Inflammatory macrophage treated with lipopolysaccharide for 4 hours (primary cell): ENCODE measurements at places on chromosomes 4 and X.
A peak's percentile ranks its signal among the peaks of the same experiment; 100 is the strongest.

DNA sequence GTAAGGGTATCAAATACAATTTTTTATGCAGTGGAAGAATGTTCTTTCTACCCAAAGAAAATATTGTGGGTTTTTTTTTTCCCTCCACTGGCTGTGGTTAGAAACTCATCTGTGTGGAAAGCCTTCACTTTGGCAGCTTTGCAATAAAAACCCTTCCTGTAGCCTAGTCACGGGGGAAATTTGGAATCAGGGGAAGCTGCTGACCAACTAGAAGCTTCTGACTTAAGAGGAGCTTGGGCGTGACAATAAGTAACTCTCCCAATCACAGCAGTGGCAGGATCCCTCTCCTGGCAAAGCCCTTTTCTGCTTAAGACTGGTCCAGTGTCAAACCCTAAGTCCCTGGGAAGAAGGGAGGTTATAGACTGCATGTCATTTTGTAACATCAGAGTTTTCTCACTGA lies 87.9 kb downstream of the LRRC66 start:
- DNase-seq = no peak

DNA sequence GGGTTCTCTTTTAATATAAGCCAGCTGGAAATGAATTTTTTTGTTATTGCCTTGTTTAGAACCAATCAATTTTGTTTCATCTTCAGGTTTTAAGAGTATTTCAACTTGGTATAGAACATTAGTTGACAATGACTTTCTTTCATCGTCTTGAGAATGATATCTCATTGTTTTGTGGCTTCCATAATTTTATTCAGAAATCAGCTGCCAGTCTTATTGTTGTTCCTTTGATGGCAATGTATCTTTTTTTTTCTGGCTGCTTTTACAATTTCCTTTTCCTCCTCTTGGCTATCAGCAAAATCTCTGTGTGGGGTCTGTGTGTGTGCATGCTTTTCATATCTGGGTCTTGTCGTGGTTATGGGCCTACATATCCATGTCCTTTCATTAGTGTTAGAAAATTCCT lies 1536.4 kb upstream of the TENM3 start:
- no peak for DNase-seq

DNA sequence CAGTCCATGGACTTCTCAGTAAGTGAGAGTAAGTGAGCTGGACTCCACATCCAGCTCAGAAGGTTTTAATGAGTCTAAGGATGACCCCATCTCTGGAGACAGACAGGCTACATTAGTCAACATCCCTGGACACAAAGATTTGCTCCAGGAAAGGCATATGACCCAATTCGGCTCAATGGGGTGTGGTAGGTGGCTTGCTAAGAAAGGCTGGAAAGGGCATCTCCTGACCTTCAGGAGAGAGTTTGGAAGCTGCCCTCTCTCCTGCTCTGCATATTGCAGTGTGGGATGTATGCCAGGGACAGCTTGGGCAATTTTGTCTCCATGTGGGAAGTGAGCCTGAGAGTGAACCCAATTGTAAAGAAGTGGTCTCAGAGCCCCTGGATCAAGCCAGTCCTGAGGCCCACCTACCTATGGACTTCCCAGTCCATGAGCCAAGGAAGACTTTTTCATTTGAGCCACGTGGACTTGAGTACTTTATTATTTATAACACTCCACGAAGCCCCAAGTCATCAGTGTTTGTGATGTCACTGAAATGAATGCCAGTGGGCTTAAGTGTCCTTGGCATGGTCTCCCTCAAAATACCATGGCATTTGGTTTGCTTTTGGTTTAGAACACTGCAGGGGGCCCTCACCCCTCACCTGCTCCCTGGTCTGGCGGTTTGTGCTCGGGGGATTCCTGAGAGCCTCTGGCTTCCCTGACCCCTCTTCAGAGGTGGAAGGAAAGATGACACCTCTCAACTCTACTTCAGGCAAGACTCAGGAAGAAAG lies 10.4 kb upstream of the ABLIM2 start:
- DNase-seq = no peak

GRCh38 chrX:3807906-3808305 lies 94.5 kb upstream of the PRKX start:
- no peak for DNase-seq

- DNase-seq = peak; percentile 5
Observed at GRCh38 chr4:67658302-67658701, 42.7 kb downstream of the UBA6 start.

- DNase-seq = peak; percentile 98
Observed at GRCh38 chr4:74109116-74109869, 10.3 kb upstream of the CXCL2 start.

- no peak for DNase-seq
Observed at GRCh38 chr4:74032064-74032463, 6.4 kb downstream of the CXCL3 start.

DNA sequence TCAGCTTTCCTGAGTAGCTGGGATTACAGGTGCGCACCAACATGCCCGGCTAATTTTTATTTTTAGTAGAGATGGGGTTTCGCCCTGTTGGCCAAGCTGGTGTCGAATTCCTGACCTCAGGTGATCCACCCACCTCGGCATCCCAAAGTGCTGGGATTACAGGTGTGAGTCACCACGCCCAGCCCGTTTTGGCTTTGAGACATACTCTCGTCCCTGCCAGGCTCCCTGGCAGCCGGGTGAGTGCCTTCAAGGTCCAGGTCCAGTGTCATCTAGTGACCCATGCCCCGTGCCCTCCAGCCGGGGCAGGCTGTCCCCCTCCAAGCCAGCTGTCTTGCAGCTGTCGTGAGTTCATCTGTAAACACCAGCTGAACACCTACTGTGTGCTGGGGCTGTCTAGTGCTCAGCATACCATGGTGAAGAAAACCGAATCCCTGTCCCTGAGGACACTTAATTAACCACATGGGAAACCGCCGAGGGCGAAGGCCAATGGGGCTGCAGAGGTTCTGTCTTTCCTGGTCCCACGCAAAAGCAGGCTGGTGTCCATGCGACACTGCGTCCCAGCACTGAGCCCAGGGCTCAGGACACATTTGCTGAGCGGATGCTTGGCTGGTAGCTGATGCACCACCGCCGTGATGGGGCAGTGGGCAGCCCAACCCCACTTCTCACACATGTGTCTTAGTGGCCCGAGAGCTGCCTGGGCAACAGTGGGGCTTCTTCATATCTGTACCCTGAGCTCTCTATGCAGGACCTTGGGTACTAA lies 21.9 kb downstream of the NSG1 start:
- no peak for DNase-seq

DNA sequence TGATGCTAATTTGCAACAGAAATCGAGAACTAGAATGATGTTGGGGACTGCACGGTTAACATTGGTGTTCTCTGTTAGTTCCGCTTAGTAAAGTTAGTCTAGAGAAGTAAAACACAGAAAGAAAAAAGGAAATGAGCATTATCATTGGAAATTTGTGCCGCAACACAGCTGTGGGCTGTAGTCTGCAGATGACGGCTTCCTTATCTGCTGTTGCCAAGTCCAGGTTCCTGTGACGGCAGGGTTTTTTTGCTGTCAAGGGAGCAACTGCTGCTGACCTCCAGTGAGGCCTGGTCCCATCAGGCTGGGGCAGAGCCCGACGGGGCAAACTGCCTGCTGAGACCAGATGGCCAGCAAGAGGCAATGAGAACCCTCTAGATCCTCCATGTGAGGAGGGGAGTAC lies 38.9 kb upstream of the PHEX start:
- peak; percentile 86 for DNase-seq

GRCh38 chr4:20256381-20256881 lies 4.7 kb downstream of the SLIT2 start:
- no peak for DNase-seq

DNA sequence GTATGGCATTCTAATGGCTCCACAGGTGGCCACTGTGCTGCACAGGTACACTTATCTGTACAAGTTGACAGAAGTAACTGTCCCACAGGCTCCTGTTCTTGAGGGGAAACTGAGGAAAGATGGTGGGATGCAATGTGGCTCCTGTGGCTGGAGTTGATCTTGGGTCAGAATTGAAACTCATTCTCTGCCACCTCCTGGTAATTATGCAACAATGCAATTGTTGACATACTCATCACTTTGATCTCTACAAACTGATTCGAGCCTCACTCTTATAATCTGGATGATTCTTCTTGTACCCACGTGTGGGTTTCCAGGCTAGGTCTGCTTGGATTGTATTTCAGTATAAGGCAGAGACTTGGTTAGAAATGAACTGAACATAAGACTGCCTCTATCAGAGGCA lies 148.8 kb downstream of the CCNG2 start:
- DNase-seq = no peak

DNA sequence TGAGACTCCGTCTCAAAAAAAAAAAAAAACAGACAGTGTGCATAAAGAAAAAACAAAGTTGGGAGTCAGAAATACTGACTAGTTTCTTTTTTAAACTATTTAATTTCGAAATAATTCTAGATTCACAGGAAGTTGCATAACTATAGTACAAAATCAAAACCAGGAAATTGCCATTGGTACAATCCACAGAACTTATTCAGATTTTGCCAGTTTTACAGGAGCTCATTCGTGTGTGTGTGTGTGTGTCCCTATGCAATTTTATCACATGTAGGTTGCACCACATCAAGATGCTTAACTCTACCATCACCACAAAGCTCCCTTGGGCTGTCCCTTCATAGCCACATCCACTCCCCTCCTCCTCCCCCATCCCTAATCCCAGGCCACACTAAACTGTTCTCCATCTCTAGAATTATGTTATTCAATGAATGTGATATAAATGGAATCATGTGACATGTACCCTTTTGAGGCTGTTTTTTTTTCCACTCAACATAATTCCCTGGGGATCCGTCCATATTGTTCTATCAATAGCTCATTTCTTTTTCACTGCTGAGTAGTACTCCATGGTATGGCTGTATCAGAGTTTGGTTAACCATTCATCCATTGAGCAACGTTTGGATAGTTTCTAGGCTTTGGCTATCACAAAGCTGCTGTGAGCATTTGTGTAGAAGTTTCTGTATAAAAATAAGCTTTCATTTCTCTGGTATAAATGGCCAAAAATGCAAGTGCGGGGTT lies 16.3 kb upstream of the DDX3X start:
- DNase-seq = peak; percentile 80

DNA sequence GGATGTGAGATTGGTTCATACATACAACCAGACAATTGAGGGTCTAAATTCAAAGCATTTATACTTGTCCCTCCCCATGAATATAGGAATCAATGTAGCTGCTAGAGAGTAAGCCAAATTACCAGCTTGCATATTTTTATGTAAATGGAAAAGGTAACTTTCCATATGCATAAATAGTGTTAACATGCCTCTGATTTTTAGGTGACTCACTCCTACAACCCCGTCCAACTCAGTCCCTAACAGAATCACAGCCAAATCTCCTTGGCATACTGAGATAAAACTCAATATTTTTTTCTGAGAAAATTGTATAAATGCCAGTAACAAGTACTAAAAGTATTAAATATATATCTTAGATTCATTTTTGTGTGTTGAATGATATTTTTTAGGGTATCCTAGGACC lies 67.2 kb downstream of the INPP4B start:
- DNase-seq = no peak

GRCh38 chr4:176259330-176260090 lies 9.5 kb downstream of the ASB5 start:
- no peak for DNase-seq

- DNase-seq = no peak
Observed at GRCh38 chr4:70629469-70630090, 1.0 kb downstream of the ENAM start.

DNA sequence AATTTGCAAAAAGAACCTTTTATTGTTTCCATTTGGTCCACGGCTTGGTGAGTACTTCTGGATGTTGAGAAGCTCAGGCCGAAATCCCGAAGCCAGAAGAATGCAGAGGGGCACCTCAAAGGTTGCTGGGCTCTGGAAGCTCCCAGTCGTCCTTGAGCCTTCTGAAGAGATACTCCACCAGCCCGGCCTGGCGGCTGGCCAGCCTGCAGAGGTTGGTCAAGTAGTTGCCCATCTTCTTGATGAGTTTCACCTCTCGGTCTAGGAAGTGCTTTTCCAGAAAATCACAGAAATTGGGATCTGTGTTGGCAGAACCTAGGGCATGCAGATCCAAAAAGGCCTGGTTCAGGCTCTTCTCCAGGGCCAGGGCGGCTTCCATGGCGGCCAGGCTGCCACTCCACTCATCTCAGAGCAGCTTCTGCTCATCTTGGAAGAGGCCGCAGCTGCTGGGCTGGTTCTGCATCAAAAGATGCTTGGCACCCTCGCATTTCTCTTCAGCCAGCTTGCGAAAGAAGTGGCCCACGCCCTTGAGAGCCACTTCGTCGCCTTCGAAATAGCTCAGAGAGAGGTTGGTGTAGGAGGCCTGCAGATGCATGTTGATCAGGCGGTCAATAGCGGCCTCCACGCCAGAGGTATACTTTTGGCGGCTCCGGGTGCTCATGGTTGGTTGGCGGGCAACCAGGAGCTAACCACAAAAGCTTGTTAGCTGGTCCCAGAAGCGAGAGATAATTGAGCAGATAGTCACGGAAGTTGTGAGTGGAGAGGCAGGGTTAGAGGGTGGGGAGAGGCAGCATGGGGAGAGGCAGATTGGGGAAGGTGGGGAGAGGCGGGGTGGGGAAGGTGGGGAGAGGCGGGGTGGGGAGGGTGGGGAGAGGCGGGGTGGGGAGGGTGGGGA lies 76.5 kb upstream of the TSPAN7 start:
- no peak for DNase-seq

- no peak for DNase-seq
Observed at GRCh38 chr4:53592686-53593501, 1.6 kb upstream of the LNX1 start.

DNA sequence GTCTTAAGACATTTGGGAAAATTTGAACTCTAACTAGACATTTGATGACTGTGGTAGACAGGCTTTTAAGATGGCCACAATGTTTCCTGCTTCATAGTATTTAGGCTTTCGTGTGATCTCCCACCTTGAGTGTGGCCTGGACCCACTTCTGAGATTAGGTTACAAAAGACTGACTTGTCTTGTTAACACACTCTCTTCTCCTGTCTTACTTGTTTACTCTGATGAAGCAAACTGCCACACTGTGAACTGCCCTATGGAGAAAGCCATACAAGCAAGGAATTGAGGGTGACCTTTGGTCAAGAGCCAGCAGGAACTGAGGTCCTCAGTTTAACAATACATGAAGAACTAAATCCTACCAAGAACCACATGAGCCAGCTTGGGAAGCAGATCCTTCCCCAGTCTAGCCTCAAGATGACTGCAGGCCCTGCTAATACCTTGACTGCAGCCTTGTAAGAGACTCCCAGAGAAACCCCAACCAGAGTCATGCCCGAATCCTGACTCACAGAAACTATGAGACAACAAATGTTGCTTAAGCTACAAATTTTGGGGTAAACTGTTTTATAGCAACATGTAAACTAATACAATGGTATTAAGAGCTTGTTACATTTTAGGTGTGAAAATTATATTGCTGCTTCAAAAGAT lies 20.3 kb downstream of the UBA6 start:
- DNase-seq = peak; percentile 41

DNA sequence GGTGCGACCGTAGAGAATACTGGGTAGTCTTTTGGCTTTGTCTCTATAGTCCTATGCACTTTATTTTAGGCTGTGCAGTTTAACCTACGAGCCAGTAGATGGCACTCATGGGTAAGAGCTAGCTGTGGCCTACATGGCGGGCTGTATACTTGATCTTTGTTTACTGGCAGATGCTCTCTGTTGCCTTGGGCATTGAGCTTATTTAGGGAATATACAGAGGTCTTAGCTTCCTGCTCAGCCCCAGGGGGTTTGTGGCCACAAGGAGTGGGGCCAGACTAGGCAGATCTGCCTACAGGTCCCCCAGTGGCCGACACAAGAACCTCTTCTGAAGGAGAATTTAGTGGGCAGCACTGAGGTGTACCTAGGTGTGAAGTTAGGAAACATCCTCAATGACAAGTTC lies 227.6 kb upstream of the HDX start:
- peak; percentile 21 for DNase-seq
